Common myeloid progenitor, CD34-positive (primary cell): ENCODE measurements at places on chromosomes 1 and 21.

DNA sequence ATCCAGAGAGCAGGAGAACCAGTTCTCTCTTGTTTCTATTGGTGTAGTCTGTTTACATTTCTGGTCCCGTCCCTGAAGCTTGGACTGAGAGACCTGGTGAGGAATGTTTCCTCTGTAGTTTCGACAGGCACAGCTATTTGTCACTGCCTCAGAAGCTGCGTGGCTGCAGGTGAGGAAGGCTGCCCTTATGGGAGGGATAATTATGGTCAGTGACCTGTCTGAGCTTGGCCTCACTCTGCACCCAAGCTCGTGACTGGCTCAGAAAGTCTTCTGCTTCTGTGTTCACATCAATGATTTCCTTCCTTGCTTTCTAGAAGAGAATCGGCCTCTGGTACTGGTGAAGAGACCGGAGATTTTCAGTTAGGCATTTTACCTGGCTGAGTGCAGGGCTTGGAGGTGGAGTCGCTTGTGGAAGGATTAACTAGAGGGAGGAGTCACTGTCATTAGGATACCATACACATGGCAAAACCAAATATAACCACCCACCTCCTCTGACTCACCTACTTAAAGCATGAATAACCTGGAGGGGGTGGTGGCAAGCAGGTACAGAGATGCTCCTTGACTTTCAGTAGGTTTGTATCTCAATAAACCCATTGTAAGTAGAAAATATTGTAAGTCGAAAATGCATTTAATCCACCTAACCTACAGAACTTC is 19.9 kb upstream of the WDR26 start:
- no peak for DNase-seq

DNA sequence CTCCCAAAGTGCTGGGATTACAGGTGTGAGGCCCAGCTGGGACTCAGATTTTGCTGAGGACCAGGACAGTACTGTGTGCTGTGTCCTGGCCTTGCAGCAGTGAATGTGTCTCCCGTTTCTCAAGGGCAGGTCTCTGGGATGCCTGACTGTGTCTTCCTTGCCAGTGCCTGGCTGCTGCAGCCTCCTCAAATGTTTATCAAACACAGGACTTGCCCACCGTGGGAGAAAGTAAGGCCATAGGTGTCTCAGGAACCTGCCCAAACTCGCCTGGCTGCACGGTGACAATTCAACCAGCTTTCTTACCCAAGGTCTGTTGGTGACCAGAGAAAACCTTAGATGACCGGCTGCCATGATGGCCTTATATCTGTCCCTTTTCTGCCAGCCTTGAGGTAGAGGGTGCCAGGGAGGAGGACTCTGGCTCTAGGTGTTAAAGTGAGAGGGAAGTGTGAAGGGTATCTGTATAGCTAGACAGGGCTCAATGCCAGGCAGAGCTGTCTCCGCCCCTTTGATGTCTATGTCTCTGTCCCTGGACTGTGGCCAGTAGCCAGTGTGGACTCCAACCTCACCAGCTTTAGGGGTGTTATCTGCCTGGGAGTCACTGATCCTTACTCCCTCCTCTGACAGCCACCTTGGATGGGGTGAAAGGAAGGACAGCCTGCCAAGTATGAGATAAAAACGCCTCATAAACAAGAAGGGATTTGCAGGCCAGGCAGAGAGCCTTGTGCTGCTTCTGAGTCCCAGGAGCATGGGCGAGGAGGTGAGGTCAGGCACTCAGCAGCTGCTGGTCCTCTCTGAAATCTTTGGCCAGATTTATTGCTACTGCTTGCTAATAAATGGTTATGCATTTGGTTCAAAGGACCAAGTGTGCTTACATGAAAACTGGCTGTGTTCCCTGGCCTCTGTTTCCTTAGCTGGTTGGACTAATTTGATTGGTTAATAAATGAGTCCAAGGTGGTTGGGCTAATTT is 22.3 kb downstream of the IL6R start:
- no peak for DNase-seq

- DNase-seq = no peak
Measured at GRCh38 chr1:39635205-39635870, 4.1 kb downstream of the HEYL start.

DNA sequence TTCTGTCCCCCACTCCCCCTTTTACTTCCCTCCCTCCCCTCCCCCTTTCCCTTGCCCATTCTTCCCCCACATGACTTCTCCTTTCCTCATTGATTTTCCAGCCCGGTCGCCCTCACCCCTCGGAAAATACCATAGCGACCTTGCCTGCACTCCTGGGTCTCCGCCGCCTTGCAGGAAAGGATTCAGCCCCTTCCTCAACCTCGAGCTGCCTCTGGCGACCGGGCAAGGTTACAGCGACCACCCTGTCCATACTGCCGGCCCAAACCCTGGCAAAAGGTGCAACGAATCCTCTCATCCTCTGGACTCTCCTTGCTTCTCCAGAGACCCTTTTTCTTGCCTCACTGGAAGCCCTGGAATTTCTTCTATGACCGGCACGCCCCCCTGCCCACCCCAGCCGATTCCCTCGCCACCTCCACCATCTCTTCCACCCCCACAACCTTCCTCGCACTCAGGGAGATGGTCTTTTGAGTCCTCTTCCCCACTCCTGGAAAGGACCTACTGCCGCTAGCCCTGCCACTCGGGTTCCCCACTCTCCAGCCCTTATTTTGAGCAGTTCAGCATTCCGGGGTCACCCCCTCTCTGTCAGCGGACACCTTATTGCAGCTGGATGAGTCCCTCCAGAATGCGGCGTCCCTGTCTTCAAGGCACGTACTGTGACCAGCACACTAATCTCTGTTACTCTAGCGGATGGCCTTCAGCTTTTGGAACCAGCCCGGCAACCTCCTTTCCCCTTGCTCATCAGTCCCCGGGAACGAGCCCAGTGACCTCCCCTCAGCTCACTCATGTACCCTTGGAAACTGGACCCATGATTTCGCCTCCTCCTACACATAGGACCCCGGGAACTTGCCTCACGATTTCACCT is 846 bp downstream of the NSUN4 start:
- no peak for DNase-seq

GRCh38 chr1:156583821-156584622 is 4.5 kb downstream of the TTC24 start:
- peak; percentile 87 for DNase-seq

GRCh38 chr1:85570446-85571180 is 9.9 kb upstream of the CCN1 start:
- no peak for DNase-seq

DNA sequence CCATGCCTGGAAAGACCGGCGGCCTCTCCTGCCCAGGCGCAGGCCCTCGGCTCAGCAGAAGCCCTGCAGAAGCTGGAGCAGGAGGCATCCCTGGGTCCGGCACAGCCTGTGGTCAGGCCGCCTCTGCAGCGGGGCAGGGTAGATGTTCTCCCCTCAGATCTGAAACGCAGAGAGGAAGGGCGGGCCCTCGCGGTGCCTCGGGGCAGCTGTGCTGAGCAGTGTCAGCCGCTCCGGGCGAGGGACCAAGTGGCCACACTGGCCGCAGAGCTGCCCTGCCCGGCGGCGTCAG is 175.3 kb upstream of the ARHGEF16 start:
- no peak for DNase-seq

DNA sequence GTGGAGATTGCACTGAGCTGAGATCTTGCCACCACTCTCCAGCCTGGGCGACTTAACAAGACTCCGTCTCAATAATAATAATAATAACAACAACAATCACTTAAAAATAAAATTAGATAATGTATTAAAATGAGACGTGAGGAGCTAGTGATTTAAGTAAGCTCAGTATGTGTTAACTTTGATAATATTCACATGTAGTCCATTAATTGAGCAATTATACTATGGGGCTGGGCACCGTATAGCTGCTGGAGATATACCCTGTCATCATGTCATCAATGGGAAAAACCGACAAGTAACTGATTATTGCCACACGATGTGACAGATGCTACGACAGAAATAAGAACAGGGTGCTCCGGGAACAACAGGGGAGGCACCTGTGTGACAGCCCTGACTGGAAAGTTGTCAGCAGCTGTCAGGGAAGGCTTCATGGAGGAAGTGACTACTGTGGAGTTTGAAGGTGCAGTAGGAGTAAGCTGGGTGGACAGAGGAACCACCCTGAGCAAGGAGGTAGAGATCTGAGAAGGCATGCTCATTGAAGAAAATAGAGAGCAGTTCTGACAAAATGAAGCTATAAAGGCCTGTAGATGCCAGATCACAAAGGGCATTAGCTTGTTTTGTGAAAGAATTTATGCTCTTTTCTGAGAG is 924 bp upstream of the CAMSAP2 start:
- DNase-seq = no peak

DNA sequence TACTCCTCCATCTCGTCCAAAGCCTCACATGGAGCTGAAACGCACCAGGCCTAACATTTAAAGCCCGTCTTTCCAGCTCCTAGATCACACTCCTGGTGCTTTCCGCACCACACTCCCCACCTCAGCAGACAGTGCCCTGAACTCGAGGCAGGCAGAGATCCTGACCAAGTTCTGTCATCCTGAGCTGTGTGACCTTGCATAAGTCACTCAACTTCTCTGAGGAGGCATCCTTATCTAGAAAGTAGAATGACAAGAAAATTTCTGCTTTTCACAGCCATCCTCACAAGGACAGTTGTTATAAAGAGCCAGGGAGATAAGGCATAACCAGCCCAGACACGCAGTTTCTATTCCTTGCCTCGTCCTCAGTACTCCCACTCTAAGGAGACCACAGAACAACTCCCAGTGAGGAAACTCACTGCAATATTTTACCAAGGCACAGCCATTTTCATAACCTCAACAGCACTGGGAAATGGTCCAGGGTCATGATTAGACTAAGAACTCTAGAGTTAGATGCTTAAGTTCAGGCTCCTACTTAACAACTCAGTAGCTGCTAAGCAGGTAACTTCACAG is 3.1 kb downstream of the LRP8 start:
- DNase-seq = no peak

- peak; percentile 41 for DNase-seq
Measured at GRCh38 chr1:193537266-193538002, 351.0 kb upstream of the B3GALT2 start.
